HFFc6 (cell line): ENCODE measurements at places on chromosomes 1 and 21. TPM values are rescaled to one million over a fixed set of nuclear protein-coding genes. Genes with fewer than 3 reads are reported as not detected.
A peak's percentile ranks its signal among the peaks of the same experiment; 100 is the strongest.

DNA sequence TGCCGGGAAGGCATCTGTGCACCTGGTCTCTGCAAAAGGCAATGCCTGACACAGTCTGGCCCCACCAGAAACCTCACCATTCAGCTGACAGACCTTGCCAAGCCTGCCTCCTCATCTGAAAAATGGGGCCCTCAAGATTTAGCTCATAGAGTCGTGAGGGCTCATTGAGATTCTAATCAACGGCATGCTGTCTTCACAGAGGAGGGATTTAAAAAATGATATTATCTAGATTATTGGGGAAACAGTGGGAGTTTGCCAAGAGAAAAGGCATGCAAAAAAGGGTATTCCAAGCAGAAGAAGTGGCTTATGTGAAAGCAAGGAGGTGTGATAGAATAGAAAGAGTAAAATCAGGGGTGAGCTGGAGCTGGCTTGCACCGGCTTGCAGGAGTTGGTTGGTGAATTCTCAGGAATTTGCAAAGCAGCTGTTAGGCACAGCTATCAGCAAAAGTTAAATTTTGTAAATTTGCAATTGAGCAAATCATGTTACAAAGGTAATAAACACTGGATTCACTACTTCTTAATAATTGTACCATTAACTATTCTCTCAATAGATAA is 91.7 kb upstream of the WNT4 start:
- DNase-seq = no peak

GRCh38 chr1:212234431-212235395 is 50.5 kb upstream of the PPP2R5A start:
- peak; percentile 92 for DNase-seq

OPRD1 gene
- total RNA-seq = not detected in 3 replicates

DNA sequence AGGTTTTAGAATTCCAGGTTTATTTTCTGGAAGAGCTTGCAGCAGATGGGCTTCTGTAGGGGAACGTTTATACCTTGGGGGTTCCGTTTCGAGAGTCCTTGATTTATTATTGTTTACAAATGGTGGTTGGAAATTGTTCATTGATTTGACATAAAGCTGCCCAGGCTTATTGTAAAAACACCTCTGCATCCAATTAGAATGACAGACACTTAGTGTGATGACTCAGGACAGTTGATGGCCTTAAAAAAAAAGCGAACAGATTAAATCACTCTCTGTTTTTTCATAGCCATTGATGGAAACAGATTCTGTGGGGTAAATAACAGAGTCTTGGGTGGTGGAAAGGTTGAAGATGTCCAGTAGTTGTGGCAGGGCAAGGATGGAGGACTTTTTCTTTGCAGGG is 35.4 kb downstream of the GALNT2 start:
- no peak for DNase-seq

GRCh38 chr21:16713331-16714117 is 799.3 kb upstream of the CXADR start:
- DNase-seq = no peak

TEDDM1 gene
- not detected in 2 replicates for total RNA-seq

TMOD4 gene
- 0.51 to 0.99 TPM (median 0.80 TPM) in 3 replicates for total RNA-seq

TP73 gene
- total RNA-seq = not detected in 3 replicates

KANK4 gene
- total RNA-seq = not detected in 2 replicates

GRCh38 chr1:115676498-115677181 is 34.9 kb downstream of the VANGL1 start:
- DNase-seq = no peak

DNA sequence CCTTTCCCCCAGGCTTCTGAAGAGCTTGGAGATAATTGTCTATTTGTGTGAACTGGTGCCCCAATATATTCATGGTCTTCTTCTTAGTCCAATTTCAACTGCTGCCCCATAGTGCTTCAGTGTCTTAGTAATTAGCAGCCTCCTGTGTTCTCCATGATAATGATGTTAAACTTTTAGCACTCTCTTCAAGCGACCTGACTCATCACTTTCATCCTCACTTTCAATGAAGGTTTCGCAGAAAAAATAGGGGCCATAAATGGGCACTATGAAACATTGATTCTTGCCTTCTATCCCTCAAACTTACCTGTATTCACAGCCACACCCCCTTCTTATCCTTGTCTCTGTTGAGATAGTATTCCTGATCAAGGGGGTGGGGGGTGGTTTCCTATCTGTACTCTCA is 210.6 kb downstream of the DNM3 start:
- no peak for DNase-seq

- DNase-seq = peak; percentile 17
Observed at GRCh38 chr1:24898152-24898908, 31.7 kb downstream of the RUNX3 start.

NMNAT2 gene
- total RNA-seq = 22.6 to 31.4 TPM (median 29.5 TPM) in 3 replicates

PRAMEF15 gene
- total RNA-seq = not detected in 3 replicates

DNA sequence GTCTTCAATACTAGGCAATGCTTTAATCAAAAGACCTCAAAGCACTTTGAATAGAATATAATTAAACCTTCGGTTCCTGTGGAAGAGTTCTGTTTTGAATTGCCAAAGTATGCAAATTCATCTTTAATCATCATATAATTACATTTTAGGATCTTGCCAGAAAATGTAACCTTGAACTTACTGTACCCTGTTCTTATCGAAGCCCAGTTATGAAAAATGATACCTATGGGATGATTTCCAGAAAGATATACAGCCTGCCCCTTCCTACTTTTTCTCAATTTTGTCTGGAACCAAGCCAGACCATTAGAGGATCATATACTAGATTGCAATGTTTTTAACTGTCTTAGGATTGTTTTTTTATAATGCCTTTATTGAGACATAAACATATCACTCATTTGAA is 34.0 kb upstream of the ZNF281 start:
- DNase-seq = no peak

RAP1GAP gene
- 0.10 TPM in 1 of 2 replicates, not detected in the other for total RNA-seq

- DNase-seq = no peak
Observed at GRCh38 chr1:7962014-7962335, 464 bp downstream of the PARK7 start.

DNA sequence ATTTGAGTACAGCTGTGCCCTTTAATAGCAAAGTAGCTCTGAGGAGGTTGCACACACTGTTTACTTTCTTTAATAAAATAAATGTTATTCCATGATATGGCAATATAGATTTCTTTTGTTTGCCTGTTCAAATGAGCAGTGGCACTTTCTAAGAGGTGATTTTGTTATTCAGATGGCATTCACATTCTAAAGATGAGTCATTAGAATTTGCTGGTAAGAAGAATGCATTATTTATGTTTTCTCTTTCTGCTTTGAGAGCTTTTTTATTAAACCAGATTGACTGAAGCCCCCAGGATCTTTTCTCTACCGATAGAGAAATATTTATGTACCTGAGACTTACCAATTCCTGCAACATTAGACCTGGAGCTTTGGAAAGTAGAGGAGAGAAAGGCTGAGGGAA is 11.2 kb upstream of the LEPR start:
- no peak for DNase-seq

DNA sequence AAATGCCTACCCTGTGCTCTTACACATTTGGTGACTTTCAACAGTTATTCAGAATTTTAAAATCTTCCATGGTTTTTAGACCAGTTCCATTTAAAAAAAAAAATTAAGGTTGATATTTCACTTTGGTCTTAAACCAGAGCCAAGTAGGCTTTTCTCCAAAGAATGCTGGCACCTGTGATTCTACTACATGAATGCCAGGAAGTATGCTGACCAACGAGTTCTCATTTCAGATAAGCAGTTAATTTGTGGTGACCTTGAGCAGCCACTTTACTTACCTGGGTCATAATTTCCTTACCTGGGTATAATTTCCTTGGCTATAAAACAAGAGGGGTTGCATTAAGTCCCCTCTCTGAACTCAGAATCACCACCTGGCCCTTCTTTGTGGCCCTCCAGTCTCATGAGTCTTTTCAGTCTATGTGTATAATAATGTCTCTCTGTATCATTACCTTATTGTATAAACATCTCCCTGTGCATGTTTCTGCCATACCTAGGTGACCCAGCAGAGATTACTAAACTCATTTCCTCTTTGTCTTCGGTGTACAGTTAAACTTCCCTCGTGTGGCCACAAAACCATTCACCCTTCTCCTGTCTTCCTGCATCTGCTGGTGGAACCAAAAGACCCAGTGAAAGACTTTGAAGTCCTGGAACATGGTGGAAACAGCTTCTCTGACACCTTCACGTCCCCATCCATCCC is 139.1 kb upstream of the DPT start:
- DNase-seq = no peak

DNAJC28 gene
- 0.91 and 1.2 TPM in 2 replicates for total RNA-seq

DNA sequence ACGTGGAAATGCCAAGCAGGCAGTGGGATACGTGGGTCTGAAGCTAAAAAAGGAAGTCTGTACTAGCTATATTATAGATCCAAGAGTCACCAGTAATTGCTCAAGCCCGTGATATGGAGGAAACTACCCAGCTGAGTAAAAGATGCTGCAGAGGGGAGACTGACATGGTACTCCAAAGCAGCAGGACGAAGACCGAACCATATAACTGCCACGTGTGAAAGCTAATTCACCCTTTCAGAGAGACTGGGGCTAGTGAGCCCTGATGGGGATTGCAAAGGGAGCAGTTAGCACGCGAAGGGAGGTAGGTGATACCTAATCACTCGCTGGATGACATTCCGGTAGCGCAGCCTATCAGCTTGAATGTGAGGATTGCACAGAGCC is 316 bp downstream of the AP4B1 start:
- peak; percentile 0 for DNase-seq

SZT2 gene
- total RNA-seq = 19.3 to 21.4 TPM (median 21.0 TPM) in 3 replicates

- DNase-seq = no peak
Observed at GRCh38 chr1:66137235-66137634, 344.5 kb downstream of the PDE4B start.

DNA sequence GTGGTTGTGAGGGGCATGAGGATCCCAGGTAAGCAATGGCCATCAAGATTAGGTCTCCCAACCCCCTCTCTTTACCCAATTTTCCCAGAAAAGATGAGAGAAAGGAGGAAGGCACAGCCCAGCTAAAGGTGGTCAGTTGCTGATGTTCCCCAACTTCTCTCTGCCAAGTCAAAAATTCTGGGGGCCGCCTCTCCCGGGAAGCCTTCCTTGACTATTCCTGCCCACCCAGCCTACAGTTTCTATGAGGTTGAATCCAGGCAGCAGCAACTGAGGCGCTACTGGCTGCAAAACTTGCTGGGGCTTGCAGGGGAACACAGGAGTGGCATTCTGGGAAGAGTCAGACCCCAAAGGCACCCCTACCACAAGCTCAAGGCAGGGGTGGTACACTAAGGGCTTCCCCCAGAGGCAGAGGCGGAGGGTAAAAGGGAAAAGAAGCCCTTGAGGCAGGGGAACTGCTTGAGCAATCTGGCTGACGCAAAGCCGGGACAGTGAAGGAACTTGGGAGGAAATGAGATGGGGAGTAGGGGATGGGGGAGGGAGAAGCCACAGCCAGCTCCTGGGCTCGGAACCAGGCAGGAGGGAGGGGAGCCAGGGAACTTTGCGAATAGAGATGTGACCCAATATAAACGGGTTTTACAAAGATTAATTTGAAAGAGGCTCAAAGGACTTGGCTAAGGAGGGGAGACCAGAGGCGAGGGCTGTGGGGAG is 31.2 kb downstream of the SDC3 start:
- peak; percentile 36 for DNase-seq

DNA sequence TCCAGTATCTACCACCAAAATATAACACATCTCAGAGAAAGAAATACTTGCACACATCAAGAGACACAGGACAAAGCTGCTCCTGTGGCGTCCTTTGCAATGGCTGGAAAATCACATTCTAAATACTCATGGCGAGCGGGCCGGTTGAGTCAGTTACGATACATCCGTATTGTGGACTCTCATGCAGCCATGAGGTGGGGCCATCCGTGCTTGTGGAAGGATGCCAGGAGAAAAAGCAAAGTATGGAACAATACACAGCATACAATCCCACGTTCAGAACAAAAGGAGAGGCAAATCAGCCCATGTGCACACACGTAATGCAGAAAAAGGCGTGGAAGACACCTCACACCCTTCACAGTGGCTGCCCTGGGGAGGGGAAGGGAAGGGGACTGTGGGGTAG is 13.1 kb downstream of the ATP13A2 start:
- no peak for DNase-seq

DNA sequence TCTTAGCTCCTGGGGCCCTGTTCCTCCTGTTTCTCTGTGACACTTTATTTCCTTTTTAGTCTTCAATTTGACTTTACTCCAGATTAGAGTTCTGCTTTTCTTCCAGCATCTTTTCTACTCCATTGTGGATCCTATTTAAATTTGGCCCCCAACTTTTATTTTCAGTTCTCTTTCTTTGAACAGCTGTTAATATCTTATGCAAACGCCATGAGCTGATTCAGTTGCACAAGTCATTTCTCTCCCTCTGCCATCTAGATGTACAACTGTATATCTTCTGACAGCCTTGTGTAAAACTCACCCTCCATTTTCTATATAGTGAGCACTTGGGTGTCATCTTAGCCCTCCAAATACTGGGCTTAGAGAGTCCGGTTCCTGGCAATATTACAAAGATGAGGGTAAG is 42.2 kb downstream of the SPATA17 start:
- DNase-seq = no peak

DNA sequence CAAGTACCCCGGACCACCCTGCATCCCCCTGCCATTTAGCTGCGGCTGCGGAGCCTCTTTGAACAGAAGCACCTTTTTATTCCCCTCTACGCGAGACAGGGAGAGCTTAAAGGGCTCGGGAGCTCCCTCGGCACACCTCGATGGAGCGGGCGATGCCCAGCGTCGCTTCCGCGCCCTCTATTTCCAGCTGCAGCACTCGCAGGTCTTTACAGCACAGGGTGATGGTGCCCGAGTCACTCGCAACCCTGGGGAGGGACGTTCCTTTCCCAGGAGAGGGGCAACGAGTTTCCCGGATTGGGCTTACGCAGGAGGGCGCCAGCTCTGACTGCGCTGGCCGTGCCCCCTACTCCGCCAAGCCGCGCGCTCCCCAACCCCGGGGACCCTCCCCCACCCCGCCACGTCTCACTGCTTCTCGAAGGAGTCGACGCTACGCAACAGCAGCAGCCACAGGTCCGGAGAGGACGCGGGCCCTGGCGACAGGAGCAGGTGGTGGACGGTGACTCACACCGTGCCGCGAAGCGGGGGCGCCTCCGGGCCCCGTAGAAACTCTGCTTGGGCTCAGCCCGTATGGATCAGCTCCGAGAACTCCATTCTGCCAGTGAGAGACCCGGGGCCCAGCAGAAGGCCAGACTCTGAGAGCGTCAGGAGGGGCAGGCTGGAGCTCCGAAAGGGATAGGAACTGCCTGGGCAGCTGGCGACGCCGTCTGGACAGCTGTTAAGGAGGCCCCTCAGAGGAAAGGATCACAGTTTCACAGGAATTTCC is 5.8 kb upstream of the FAM167B start:
- DNase-seq = peak; percentile 25

PRR9 gene
- total RNA-seq = not detected in 3 replicates

- peak; percentile 48 for DNase-seq
Observed at GRCh38 chr1:25786887-25787759, 12.9 kb upstream of the SELENON start.
